ENCODE measurements at places on chromosomes 7 and 10.

- no peak for DNase-seq
Observed at GRCh38 chr7:46291601-46292150, 370.6 kb upstream of the IGFBP3 start.

DNA sequence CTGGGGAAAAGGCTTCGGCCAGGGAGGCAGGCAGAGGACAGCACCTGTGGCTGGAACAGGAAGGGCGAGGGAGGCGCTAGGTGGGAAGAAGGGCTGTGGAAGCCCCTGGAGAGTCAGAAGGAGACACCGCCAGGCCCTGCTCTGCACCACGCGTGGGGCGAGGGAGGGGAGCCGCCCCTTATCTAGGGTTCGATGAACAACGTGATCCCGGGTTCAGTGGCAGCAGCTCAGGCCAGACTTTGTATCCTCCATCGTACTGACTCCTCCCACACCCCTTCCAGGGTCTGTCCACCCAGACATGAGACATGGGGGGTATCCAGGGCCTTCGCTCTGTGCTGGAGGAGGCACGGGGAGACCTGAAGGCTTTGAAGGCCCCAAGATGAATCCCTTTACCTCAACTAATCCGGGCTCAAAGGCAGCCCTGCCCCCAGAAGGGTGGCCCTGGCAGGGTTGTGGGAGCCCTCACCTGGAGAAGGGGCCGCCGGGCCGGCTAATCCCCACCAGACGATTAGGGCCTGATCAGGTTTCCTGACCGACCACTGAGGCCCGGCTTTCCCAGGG is 110.8 kb downstream of the PDGFA start:
- DNase-seq: no peak

- no peak for DNase-seq
Observed at GRCh38 chr7:2157473-2158279, 75.1 kb downstream of the MAD1L1 start.

DNA sequence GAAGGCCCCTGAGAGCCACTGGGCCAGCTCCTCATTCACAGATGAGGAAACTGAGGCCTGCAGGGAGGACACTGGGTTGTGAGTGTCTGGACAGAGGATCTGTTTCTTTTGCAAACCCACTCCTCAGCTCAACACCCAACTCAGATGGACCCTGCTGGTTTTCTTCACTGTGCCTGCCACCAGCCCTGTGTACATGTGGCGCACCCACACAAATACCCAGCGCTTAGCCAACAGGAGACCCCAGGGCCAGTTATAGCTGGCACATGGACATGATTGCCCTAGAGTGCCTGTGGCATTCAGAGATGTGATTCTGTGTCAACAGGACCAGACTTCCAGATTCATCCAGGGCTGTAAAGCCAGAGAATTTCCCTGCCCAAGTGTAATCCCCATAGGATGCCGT is 12.4 kb downstream of the PODXL start:
- DNase-seq: no peak

GRCh38 chr10:49463605-49464004 is 67.7 kb upstream of the DRGX start:
- DNase-seq: no peak

- no peak for DNase-seq
Observed at GRCh38 chr7:137335814-137336213, 7.7 kb downstream of the PTN start.

GRCh38 chr10:51106311-51106945 is 32.1 kb downstream of the PRKG1 start:
- no peak for DNase-seq

Measured in erythroblast (primary cell).